ENCODE measurements at places on chromosomes 4 and X.
A peak's percentile ranks its signal among the peaks of the same experiment; 100 is the strongest.

GRCh38 chr4:10746371-10747171, 62.0 kb upstream of the CLNK start:
- DNase-seq, result no peak

DNA sequence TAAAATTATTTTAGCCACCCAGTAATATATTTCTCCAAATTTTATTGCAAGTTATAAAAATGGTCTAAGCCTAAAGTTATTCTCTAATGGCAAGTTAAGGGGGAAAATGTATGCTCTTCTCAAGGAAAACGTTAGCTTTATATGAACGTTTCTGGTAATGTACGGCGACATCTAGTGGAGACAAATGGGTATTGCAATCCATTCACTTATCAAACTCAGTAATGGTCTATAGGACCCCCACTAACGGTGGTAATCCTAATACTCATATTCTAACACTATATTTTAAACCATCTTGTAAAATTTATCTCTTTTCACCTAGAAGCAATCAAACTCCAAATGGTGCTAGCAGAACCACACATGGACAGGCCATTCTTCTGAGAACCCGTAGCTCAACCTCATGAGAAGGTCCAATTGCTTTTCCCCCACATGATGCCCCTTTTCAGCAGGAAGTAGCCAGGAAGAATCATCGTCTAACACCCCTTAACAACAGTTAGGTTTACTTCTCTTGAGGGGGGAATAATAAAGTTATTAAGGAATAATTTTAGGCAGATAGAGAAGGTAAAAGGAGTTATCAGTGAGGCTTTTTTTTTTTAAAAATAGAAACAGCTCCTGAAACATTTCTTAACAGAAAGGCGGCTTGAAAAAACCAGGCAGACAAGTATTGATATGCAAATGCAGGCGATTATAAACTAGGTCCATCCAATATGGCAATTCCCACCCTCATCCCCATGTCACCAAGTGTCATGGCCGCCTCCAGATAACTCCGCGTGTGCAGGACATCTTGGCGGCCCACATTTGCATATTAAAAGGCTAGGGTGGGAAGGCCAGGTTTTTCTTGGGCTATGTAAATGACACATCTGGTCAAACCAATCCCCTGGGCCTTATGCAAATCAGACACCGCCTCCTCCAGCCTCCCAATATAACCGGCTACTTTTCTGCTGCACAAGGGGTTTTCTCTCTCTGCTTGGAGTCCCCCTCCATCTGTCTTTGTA, 35.0 kb downstream of the NUDT11 start:
- peak; percentile 52 for DNase-seq

DNA sequence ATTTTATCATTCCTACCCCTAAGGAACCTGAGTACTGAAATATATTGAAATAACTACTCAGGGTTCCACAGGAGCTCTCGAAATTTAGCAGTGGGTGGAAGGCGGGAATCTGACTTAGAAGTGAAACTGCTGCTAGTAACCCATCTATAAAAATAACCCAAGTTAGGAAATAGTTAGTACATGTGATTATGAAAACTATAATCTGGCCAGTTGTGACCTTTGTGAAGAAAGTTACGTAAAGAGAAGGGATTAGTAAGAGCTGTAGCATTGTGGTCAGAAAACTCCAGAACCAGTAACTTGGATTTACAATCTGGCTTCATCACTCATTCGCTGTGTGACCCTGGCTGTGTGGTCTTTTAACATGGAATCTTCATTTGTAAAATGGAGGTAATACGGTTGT, 175.5 kb downstream of the RAPGEF2 start:
- DNase-seq, result peak; percentile 31

DNA sequence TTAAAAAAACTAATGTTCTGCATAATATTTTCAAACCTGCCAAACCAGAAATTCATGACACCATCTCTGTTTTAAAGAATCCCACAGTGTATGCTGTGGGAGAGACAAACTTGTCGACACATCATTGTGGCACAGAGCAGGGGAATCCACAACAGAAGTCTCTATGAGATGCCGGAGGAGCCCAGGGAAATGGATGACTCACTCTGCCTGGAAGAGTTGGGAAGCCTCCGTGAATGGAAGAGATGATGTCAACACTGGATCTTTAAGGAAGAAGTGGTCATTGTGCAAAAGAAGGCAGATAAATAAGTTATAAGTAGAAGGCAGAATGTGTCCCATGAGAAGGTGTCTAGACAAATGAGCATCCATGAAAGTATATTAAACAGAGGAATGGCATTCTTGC, 595.1 kb downstream of the RAB28 start:
- DNase-seq, result peak; percentile 1

- no peak for DNase-seq
These were observed 232.0 kb upstream of the KLF8 start for GRCh38 chrX:56000174-56000573.
